ENCODE measurements at places on chromosomes 3 and 15.

- DNase-seq = no peak
These were observed 886.3 kb downstream of the ROBO1 start for GRCh38 chr3:78881501-78881900.

DNA sequence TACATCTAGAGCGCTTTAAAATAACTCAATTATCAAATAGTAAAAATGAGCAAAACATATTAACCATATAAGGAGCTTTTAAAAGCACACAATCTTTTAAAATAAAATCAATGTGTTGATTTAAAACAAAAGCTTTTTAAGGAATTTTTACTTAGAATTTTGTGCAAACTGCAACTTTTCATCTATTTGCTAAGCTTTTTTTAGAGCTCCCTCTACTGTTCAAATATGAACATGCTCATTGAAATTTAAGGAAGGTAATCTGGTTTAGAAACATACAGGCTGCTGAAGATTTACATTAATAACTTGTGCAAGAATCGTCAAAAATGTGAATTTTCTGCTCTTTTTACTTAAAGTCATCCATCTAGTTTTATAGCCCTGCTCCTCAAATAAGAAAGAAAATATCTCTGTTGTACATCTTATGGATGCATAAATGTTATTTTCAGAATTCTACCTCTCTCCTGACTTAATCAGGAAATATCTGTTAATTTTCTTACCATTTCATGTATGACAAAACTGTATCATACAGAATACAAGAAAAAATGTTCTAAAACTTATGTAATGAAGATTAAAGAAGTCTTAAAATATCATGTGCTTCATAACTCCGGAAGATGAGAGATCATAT is 469.4 kb upstream of the ROBO2 start:
- peak; percentile 17 for DNase-seq

- DNase-seq = peak; percentile 45
These were observed 585.9 kb downstream of the UNC13C start for GRCh38 chr15:54564166-54564565.

DNA sequence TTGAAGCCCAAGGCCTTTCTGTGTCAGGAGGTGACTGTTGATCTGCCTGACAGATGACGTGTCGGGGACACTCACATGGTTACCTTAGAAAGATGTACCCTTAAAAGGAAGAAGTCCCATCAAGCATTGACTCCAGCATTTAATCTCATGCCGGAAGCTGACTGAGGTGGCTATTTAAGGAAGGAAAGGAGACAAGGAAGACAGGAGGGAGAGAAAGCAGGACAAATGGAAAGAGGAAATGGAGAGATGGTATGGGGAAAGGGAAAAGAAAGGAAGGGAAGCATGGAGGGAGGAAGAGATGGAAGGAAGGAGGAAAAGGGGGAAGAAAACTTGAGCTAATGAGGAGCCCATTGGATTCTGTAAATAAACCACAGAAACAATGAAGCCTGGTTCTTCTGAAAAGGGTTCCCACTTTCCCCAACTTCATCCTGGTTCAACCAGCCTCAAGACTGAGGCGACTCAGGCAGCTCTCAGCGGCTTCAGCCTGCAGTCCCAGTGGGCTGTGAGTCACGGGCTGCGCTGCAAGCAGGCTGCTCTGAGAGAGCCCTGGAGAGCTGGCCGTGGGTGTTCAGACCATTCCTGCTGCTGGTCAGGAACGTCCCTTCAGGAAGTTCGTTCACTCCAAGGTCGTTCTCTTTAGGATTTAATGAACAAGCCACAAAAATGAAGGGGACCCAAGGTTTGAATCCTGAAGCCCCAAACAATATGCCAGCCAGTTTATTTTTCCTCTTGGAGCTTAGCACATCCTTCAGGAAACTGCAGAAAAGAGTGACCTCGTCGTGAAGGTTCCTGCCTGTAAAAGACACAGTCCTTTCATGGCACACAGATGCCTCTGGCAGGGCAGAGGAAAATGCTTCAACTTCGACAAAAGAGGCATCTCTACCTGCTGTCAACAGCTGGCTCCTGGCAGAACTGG is 69.6 kb upstream of the THBS1 start:
- no peak for DNase-seq

- DNase-seq = no peak
These were observed 222.5 kb downstream of the SNRPN start for GRCh38 chr15:25176991-25177954.

DNA sequence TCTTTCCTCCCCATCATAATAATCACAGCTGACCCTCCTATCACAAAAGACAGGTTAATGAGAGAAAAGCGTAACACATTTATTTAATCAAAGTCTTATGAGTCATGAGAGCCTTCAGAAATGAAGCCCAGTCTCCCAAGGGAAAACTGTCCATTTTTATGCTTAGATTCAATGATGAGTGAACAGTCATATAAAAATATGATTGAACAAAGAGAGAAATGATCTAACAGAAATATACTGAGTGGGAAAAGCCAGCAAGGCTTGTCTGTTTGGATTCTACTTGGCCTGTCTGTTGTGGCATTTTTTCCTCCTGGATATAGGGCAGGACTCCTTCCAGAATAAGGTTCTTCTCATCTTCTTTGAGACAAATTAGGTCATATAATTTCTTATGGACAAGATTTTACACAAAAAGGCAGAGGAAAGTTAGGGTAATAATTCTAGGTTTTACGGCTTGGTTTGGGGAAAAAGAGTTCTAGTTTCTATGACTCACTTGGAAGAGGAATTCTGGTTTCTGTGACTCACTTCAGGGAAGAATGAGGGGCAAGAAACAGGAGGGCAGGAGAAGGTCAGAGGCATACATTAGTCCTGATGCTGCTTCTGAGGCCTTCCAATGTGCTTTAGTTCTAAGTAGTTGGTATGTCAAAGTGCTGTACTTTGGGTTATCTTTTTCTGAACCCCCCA is 534.2 kb downstream of the ZIC1 start:
- no peak for DNase-seq

DNA sequence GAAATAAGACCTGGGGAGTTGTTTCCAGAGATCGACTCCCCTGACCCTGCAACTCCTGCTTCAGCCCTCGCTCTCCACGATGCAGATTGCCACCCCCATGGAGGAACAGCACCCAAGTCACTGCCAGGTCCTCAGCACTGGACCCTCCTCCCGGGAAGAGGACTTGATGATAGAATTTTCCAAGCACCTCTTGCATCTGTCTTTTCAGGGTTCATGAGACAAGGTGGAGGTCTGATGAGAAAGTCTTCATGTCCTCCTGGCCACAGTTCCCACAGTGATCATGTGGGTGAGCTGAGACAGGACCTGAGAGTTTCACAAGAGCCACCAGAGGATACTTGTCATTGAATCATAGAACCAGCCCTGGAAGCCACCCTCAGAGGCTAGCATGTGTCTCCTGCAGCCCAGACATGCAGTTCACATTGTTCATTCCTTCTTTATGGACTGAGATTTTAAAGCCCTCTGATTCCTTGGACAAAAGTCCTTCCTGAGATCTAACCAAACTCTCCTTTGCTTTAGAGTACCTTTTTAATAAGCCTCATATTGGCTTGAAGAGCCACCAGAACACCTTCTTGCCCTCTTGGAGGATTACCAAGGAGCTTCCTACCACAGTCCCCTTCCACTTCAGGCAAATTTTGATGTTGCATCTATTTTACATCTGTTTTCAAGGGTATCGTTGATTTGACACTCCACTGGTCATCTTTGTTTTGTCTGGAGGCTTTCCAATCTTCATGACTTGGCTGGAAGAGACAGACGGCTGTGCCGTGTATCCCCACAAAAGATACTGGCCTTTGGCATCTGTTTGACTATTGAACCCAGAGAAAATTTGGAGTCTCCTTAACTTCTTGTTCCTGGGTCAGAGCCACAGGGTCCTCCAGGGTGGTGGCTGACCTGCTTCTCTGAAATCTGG is 224.8 kb upstream of the BHLHE40 start:
- no peak for DNase-seq

DNA sequence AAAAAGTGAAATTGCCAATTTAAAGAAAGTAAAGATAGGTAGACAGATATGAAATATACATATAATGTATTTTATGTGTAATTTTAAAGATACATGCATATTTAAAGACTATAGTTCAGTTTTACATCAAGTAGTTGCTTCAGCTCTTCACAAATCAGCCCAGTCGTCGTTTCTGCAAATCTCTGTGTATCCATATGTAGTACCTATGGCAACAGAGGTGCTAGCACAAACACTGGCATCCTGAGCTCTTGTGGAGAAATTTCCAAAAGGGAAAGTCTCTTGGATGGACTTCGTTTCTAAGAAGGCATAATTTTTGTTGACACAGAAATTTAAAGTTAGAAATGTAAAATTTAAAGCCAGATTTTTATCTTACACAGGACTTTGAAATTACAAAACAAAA is 1284.7 kb downstream of the ROBO1 start:
- no peak for DNase-seq

GRCh38 chr3:114427285-114428043 is 133.6 kb downstream of the TIGIT start:
- no peak for DNase-seq

DNA sequence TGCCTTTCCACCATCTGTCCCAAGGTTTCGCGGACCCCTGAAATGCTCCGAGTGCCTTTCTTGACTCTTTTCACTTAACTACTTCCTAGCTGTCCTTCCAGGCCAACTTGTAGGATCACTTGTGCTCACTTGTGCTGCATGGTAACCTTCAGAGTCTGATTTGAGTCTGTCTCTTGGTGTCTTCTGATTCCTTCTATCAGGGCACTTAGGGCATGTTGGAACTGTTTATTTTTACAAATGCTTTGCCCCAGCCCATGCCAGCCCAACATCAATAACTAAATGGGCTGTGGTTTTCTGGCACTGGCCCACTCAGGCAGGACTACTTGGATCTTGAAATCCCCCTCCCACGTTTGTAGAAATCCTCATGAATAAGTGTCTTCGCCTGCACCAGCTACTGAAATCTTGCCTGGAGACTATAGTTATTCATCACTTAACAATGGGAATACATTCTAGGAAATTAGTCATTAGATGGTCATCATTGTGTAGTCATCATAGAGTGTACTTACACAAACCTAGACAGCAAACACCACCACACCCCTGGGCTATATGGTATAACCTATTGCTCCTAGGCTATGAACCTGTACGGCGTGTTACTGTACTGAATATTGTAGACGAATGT is 123.1 kb upstream of the STRIT1 start:
- no peak for DNase-seq

DNA sequence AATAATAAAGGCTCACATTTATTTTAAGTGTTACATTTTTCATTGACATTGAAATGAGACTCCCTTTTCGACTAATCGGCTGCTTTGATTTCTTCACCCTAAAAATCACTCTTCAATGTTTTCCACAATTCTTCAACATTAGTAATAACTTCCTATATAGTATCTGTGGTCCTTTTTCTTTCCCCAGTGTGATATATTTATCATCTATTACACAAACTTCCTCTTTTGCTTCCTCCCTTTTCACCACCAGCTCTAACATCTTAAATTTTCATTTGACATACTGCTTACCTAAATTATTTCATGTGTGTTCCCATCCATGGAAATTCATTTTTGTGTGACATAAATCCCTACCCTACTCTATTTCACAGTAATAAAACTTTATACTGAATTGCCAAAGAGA is 244.4 kb downstream of the TIGIT start:
- no peak for DNase-seq

DNA sequence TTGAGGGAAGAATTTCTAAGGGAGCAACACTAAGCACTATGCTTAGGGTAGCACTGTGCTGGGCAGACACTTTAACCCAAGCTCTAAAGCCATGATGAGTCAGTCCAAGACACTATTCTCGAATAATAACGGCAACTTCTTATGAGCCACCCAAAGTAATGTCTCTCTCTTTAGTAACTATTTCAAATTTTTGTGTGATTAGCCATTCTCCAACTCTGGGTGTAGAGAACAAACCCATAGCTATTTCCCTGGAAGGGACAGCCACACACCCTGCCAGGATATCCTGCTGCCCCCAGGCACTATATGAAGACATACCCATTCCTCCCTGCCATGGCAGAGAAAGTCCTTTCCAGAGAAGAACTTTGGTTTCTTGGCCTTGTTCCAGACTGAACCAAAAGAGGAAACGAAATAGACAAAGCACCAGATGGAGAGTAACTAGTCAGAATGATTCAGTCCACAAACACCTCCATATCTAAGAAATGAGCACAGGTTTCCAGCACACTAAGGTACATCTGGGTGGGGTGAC is 384.9 kb upstream of the THBS1 start:
- no peak for DNase-seq

DNA sequence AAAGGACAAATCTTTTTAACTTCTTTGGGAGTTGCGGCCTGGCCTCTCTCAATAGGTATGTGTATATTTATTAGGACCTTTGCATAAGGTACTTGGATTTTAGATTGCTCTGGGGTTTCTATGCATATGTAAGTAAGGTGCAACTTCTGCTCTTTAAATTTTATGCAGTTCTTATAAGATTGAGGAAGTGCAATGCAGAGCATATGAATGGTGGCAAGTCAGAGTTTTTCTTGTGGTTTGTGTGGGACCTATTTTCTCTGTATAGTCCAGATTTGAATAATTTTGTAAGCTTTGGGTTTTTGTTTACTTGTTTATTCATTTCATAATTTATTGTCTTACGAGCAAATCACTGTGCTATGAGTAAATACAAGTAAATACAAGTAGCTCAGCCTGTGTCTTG is 101.5 kb downstream of the ATG7 start:
- peak; percentile 37 for DNase-seq

DNA sequence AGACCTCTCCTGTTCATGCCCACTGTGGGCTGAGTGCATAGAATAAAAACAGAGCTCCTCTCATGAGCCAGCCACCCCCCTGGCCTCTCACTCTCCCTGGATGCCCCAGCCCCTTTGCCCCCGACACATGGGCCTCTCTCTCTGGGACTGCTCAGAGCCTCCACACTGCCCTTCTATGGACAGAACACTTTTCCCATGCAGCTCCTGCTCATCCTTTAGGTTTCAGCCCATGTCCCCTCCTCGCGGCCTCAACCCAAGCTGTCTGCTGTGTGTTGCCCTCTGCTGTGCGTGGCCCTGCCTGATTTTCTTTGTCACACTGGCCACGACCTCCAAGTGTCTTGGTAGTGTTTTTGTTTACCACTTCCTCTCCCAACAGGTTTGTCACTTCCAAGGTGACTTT is 20.7 kb upstream of the PRR23E start:
- DNase-seq = no peak

GRCh38 chr15:62075595-62076277 is 9.0 kb downstream of the C2CD4A start:
- no peak for DNase-seq

DNA sequence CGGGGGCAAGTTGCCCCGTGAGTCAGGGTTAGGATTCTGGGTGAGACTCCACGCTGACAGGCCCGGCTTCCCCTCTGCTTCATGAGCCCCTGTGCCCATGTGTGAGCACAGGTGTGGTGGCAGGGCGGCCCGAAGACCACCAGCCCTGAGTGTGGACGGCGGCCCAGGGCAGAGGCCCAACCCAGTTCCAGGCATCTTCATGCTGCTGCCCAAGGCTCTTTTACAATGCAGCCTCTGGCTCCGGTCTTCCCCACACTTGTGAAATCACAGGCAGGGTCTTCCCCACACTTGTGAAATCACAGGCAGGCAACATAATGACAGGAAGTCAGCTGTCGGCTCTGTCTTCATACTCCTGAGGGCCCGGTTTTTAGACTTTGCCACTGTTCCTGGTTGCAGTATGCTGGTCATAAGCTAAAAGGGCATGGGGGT is 78.8 kb downstream of the AAGAB start:
- peak; percentile 67 for DNase-seq

- no peak for DNase-seq
These were observed 69.3 kb downstream of the TBC1D2B start for GRCh38 chr15:78007964-78008886.

Measured in KBM-7 (cell line).